Fibroblast of skin of abdomen (primary cell): ENCODE measurements at places on chromosomes 2 and 18.

DNA sequence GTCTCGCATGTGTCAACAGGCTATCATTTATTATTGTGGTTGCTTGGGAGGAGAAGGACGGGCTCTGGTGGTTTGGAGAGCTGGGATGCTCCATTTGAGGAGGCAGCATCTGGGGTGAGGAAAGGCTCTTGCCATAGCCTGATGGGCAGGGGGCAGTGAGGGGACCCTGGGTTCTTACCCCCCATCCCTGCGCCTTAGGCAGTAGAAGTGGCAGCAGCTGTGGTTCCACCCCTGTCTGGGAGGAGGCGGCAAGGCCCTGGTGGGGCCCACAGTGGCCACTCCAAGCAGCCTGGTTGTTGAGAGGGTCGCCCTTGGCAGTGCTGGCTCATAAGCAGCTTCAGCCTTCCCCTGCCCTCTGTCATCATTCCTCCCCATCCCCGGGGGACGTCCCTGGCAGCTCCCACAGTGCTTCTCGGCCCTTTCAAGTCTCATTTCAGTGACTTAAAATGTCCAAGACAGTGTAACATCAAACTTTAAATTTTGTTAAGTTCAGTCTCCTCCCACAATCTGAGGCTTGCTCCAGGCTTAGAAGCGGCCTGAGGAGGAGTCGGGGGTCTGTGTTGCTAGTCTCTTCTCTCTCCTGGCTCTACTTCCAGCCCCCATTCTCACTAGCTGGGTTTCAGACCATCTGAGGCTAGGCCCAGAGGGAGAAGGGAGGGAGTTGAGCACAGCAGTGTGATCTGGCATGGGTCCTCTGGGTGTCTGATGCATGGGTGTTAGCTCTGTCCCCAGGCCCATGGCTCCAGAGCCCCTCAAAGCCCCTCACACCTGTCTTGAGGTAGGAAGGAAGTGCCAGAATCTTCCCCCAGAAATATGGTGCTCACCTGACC is 34.9 kb upstream of the PTPN4 start:
- DNase-seq: no peak

GRCh38 chr2:238486123-238486848 is 59.6 kb downstream of the ASB1 start:
- DNase-seq: no peak

GRCh38 chr18:77114415-77115191 is 18.0 kb downstream of the MBP start:
- peak; percentile 78 for DNase-seq

GRCh38 chr2:10085668-10086059 is 5.5 kb upstream of the CYS1 start:
- DNase-seq: no peak

GRCh38 chr2:30666266-30666874 is 140.9 kb downstream of the CAPN13 start:
- peak; percentile 90 for DNase-seq

GRCh38 chr2:1421731-1422130 is 8.5 kb downstream of the TPO start:
- DNase-seq: no peak

DNA sequence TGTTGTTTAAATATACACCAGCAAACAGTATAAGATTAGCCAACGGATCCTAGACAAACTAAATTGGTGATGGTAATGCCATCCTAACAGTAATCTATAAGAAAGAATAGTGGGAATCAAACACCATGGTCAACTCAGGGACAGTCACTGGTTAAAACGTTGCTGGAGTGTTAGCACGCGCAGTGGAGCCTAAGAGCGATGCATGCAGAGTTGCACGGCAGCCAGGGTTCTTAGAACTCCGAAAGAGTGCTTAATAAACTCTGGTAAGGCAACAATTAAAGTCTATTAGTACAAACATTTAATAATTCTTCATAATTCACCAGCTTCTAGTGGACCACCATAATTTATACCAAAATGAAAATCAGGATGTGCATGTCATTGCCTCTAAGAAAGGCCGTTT is 22.2 kb downstream of the LANCL1 start:
- DNase-seq: no peak

DNA sequence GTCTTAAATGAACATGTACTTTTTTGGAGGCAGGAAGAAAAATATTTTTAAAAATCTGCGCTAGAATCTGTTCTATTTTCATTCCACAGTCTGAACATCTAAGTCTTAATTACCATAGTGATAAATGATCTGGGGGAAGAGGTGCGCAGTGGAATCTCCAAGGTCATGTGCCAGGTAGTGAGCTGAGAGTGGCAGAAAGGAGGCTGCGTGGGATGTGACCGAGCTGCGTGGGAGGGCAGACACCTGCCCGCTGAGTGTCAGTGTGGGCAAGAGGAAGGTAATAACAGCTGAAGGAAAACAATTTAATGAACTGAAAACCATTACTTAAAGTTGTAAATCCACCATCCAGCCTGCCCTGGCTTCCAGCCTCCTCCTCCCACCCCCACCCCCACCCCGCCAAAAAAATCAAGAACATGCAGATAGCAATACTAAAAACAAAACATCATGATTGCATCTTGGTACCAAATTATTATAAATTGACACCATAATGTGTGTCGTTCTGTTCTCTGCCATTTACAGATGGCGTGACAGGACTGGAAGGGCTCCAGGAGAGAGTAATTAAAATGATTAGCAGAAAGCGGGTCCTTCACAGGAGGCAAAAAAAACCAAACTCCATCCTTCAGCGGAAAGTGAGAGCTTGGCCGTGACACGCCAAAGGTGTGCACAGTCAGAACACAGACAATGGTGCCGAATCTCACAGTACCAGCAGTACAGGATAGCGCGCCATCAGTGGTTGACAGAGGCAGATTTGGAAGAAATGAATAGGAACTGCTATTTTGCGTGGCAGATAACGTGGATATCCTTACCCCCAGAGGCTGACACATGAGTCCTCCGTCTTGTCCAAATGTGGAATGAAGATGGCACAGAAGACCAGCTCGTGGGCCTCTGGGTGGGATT is 11.4 kb upstream of the DTNB start:
- no peak for DNase-seq

DNA sequence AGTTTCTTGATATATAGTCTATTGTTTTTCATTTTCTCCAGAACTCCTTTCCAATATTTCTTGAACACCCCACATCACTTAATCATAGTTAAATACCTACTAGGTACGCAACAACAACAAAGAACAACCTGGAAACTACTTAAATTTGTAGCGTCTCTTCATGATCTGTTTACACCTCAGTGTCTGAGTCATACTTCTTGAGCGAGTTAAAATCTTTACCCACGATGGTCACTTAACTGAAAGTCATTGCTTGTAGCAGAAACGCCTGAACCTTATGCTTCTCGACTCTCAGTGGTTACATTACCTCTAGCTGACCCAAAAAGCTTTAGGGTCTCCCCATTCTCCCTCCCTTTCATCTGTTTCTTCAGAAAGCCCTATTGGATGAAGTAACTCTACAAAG is 131.3 kb downstream of the EN1 start:
- DNase-seq: no peak

- DNase-seq: no peak
These were observed 1.0 kb upstream of the NPHP1 start for GRCh38 chr2:110205660-110206455.

GRCh38 chr2:385785-386184 is 97.9 kb upstream of the ALKAL2 start:
- no peak for DNase-seq

DNA sequence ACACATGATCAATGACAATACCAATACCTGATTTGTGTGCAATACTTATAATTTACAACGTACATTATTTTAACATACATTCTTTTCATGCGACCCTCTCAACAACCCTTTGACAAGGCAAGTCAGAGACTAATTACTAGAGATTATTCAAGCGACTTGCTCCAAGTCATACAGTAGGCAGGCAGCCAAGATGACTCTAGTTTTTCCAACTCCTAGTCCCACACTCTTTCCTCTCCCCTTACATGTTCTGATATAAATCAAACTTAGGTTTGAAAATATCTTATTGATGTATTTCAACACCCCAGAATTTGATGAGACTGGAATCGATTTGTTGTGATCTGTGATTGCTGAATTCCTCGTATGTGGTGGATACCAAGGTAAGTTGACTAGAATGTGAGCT is 8.0 kb upstream of the CYP27C1 start:
- peak; percentile 42 for DNase-seq

DNA sequence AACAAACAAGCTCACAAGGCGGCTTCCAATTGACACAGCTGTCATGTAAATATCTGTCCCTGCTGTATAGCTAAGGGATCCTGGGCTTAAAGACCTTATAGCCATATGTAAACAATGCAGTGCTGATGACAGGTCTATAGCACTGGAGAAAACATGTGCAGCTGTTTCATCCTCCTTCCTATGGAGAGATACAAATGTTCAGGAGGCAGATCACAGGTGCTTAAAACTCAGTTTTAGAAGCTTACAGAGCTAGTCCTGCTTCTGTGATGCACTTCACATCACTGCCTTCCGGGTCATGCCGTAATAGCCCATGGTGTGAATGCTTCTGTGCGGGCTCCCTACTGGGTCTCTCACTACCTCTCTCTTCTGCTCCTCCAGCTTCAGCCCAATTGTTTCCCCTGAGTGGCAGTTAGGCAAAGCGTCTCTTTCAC is 262.4 kb upstream of the CHST9 start:
- no peak for DNase-seq

DNA sequence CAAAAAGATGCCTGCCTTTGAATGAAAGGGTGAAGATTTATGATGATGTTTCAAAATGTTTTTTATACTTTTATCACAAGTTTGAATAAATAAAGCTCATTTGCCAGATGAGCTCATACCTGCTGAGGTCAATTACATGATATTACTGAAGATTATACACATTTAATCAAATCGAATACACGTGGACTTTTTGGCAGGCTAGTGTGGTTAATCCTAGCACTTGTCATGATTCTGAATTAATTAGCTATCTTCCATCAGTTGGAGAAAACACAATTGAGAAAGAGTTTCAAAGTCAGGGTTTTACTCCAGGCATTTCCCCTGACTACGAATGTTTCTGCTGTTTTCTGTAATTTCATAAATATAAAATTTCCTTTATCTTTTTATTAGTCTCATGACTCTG is 54.4 kb downstream of the LRPPRC start:
- DNase-seq: no peak

DNA sequence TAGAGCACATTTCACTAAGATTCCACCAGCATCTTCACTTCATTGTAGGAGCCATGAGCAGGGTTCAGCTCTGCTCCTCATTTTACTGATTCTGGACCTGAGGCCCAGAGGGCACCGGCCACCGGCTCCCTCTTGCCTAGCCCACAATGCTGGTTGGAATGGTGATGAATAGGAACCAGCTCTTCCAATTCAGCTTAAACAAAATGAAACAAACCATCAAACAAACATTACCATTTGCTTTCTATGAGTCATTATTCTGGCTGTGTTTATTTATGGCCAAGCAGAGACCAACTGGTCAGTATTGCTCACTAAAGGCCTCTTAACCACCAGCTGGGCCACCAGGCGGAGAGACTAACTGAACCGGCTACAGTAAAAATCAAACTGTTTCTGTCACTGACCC is 176.7 kb downstream of the MTX2 start:
- DNase-seq: peak; percentile 47

GRCh38 chr2:96554293-96555145 is 18.0 kb downstream of the ARID5A start:
- peak; percentile 45 for DNase-seq

DNA sequence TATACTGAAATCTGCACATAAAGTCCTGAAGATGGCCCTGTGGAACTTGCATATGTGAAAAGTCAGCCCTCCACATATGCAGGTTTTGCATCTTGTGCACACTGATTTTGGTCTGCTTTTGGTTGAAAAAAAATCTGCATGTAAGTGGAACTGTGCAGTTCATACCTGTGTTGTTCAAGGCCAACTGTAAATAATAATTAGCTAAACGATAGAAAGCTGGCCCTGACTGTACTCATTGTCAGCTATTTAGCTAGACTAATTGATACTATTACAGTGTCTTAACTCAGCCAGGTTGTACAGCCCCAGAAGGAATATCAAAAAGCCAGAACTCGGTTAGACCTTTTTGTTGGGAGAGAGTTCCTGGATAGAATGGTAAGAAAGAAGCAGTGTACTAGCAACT is 54.5 kb downstream of the EHBP1 start:
- no peak for DNase-seq

- no peak for DNase-seq
These were observed 7.2 kb upstream of the PDIA6 start for GRCh38 chr2:10819714-10820314.

DNA sequence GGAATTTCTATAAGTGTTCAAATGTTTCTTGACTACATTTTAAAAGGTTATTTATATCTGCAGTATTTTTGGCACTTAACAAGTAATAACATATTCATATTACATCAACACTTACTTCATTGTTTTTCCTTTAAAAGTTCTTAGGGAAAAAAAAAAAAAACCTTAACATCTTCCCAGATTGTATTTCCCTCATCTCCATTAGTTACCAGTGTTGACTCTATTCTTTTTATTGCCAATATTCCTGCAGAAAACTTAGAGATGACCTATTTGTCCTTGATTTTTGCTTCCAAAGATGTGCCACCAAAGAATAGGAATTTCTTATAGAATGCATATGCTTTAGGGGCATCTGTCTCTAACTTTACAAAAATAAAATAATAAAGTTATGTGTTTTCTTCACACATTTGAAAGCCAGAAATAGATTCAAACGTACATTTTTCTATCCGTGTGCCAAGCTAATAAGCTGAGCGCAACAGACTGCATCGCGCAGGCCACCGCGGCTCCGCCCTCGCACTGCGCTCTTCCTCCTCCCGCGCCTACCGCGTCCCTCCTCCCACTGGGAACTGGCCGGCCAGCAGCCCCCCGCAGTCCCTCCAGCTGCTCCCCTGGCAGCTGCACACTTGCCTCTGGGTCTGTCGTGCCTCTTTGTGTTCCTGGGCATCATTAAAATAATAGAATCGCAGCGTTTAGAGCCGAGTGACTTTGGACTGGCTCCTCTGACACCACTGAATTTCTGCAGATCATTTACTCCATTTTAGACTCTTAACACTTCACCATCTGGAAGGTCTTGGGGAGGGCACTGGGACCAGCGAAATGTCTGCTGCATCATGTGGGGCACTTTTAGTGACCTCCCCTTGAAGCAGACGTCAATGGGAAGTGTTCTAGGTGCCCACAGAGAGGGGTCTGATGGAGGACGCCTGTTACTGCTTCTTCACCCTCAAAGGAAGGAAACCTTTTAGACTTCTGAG is 21.2 kb upstream of the NAB1 start:
- no peak for DNase-seq

- no peak for DNase-seq
These were observed 61.5 kb downstream of the EMILIN2 start for GRCh38 chr18:2908166-2908945.

- DNase-seq: peak; percentile 49
These were observed 177.4 kb upstream of the CWC22 start for GRCh38 chr2:180184506-180184905.

GRCh38 chr18:9321017-9321452 is 13.5 kb upstream of the TWSG1 start:
- peak; percentile 86 for DNase-seq
